ENCODE measurements at places on chromosomes 1 and 21. TPM values are rescaled to one million over a fixed set of nuclear protein-coding genes. Genes with fewer than 3 reads are reported as not detected.

The GBP7 gene
- not detected for total RNA-seq

The LGALS8 gene
- 66.2 TPM for total RNA-seq

The DYNLT5 gene
- total RNA-seq: 0.33 TPM

The TRIM58 gene
- total RNA-seq: under 0.01 TPM

The CCT3 gene
- total RNA-seq: 506 TPM

The LRRN2 gene
- total RNA-seq: not detected

The ZBTB37 gene
- 7.6 TPM for total RNA-seq

The NPR1 gene
- total RNA-seq: 0.58 TPM

The CSMD2 gene
- 5.0 TPM for total RNA-seq

The C1orf115 gene
- total RNA-seq: 0.50 TPM

The AKR7A3 gene
- 1.2 TPM for total RNA-seq

The NES gene
- 110 TPM for total RNA-seq

The LRRC38 gene
- not detected for total RNA-seq

The AUNIP gene
- total RNA-seq: 0.33 TPM

The NBPF12 gene
- 7.4 TPM for total RNA-seq

The TAS1R1 gene
- total RNA-seq: not detected

The NHLH2 gene
- total RNA-seq: not detected

The DTL gene
- 1.3 TPM for total RNA-seq
